ENCODE measurements at places on chromosomes 1 and 21. TPM values are rescaled to one million over a fixed set of nuclear protein-coding genes. Genes with fewer than 3 reads are reported as not detected.

Gene ASCL5
- total RNA-seq = not detected

Gene SLC2A5
- 0.07 TPM for total RNA-seq

Gene FCRL6
- total RNA-seq = 0.60 TPM

Gene NUDT4B
- not detected for total RNA-seq

Gene GPR3
- total RNA-seq = 1.7 TPM

Gene TMCC2
- total RNA-seq = 6.5 TPM

Gene CLCA4
- total RNA-seq = not detected

Gene MEX3A
- 112 TPM for total RNA-seq

Gene NCF2
- 0.47 TPM for total RNA-seq

Gene PGBD5
- 1.2 TPM for total RNA-seq

Gene TAL1
- total RNA-seq = not detected

Gene S100A6
- total RNA-seq = 4.4 TPM

Gene KRTAP19-1
- not detected for total RNA-seq

Gene CLIC6
- 1.7 TPM for total RNA-seq

Gene MSH4
- total RNA-seq = 0.29 TPM

Gene FAM78B
- 0.16 TPM for total RNA-seq

Gene DNAH14
- total RNA-seq = 82.9 TPM

Gene AURKAIP1
- 75.5 TPM for total RNA-seq

Gene IVL
- total RNA-seq = 0.11 TPM

Gene CSF3R
- 2.8 TPM for total RNA-seq

Gene GSTM1
- total RNA-seq = 48.8 TPM

Gene GNB1
- total RNA-seq = 289 TPM

Gene OR6K3
- total RNA-seq = not detected

Gene KIRREL1
- total RNA-seq = 178 TPM

Gene BARHL2
- not detected for total RNA-seq

Gene ALX3
- 132 TPM for total RNA-seq

Gene KCNA10
- total RNA-seq = not detected

Gene MATN1
- total RNA-seq = 5.6 TPM

Gene CAMSAP2
- 48.2 TPM for total RNA-seq

Gene MYOG
- not detected for total RNA-seq

Gene SLC6A17
- total RNA-seq = 1.6 TPM

Gene LSS
- 80.6 TPM for total RNA-seq

Gene LINGO4
- total RNA-seq = not detected

Gene OPTC
- total RNA-seq = not detected

Gene USH2A
- total RNA-seq = 0.04 TPM

Gene CCDC27
- not detected for total RNA-seq

Gene RXFP4
- total RNA-seq = not detected

Gene SELL
- total RNA-seq = 1.4 TPM

Gene SVBP
- total RNA-seq = 48.1 TPM

Gene RGS18
- not detected for total RNA-seq

Gene LRRC7
- total RNA-seq = 0.09 TPM

Gene SPRR2E
- total RNA-seq = 1.2 TPM

All from mesothelial cell of epicardium (in vitro differentiated cells).